ENCODE measurements at places on chromosomes 13 and 19.

- DNase-seq, result peak; percentile 36
These were observed 113.9 kb downstream of the CRYL1 start for GRCh38 chr13:20411638-20412342.

- no peak for DNase-seq
These were observed 109.2 kb downstream of the OLFM4 start for GRCh38 chr13:53137779-53138178.

GRCh38 chr13:81795710-81796109, 1454.8 kb upstream of the SPRY2 start:
- no peak for DNase-seq

DNA sequence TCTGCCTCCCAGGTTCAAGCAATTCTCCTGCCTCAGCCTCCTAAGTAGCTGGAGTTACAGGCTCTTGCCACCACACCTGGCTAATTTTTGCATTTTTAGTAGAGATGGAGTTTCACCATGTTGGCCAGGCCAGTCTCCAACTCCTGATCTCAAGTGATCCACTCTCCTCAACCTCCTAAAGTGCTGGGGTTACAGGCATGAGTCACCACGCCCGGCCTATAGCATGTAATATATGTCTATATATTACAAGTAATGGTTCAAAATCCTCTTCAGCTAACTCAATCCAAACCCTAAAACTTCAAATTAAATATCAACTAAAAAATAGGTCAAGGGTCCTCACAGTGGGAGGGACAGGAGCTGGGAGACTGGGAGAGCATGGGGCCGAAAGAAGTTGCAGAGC, 28.0 kb downstream of the FPR3 start:
- DNase-seq, result no peak

DNA sequence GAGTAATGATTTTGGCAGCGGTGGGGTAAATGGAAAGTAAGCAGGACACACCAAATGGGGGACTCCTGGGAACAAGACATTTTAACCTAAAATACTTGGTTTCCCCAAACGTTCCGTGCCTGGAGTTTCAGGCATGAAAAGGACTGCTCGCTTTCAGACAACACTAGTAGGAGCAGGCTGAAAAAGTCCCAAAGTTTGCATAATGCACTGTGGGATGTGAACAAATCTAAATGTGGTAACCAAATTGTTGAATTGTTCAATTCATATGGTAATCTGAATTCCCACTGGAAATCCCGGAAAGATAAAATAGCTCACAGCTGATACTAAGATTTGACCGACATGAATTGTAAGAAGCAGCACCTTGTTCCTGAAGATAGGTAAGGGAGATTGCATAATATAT, 467.2 kb upstream of the ARGLU1 start:
- DNase-seq, result no peak

DNA sequence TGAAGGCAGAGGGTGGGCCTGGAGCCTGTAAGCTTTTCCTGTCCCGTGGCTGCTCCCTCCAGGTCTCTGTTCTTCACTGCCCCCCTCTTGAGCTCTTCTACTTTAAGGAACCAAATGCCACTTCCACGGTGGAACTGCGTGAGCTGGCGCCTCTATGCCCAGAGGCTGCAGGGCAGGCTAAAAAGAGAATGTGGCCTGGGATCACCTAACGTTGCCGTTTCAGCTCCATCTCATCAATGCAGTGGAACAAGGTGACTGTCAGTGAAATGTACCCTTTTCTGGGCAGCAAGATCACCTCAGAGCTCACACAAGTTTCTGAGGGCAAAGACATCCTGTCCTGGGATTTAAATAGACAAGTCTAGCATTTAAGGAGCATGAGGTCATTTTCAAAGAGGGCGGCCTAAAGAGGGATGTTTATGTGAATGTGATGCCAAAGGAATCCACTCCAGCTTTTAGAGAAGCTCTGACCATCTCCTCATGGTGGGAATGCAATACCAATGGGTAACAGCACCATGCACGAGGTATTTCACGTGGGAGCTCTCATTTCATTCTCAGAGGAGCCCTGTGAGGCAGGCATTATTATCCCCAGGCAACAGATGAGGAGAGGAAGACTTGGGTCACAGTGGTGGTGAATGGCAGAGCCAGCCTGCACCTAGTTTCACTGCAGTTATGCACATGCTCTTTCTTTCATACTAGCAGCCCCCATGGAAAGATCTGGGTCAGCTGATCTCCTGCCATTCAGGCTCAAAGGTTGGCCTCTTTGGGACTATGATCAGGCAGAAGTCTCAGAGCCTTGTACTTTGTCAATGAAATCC, 39.3 kb downstream of the RGCC start:
- DNase-seq, result no peak

- no peak for DNase-seq
These were observed 351.0 kb upstream of the PCDH20 start for GRCh38 chr13:61766667-61767058.

DNA sequence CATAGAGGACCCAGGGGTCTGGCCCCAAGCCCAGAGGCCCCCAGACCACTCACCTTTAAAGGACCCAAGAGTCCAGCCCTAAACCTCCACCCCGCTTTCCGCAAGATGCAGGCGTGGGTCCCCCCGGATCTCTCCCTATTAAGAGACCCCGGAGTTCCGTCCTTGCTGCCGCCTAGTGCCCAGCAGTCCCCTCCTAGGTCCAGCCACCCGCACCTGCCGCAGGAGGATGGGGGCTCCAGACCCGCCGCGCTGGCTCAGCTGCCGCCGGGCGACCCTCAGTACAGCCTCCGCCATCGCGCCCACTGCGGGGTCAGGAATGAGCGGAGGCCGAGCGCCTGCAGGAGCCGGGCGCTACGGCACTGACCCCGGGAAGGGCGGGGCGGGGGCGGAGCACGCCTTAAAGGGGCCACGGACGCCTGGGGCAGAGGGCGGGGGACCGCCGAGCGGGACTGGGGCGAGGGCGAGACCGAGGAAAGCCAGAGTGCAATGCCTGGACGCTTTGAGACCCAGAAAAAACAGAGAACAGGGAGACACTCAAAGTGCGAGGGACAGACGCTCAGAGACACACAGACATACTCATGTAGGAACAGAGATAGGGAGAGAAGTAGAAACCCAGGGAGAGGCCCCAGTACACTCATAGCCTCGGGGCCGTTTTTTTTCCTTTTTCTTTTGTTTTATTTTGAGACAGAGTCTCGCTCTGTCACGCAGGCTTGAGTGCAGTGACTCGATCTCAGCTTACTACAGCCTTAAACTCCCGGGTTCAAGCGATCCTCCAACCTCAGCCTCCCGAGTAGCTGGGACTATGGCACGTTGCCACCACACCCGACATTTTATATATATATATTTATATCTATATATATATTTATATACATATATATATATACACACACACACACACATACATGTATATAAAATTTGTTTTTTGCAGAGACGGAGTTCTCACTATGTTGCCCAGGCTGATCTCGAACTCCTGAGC, at the start of gene ETHE1:
Gene ETHE1 (minus strand): TSS at position 318 of the 976 bp plus-strand sequence. CDS start 24 bp downstream, at position 294.
- peak; percentile 57 for DNase-seq

- no peak for DNase-seq
These were observed 13.2 kb downstream of the CLEC4G start for GRCh38 chr19:7718668-7719067.

GRCh38 chr13:29706923-29707322, 111.4 kb upstream of the SLC7A1 start:
- DNase-seq, result no peak

DNA sequence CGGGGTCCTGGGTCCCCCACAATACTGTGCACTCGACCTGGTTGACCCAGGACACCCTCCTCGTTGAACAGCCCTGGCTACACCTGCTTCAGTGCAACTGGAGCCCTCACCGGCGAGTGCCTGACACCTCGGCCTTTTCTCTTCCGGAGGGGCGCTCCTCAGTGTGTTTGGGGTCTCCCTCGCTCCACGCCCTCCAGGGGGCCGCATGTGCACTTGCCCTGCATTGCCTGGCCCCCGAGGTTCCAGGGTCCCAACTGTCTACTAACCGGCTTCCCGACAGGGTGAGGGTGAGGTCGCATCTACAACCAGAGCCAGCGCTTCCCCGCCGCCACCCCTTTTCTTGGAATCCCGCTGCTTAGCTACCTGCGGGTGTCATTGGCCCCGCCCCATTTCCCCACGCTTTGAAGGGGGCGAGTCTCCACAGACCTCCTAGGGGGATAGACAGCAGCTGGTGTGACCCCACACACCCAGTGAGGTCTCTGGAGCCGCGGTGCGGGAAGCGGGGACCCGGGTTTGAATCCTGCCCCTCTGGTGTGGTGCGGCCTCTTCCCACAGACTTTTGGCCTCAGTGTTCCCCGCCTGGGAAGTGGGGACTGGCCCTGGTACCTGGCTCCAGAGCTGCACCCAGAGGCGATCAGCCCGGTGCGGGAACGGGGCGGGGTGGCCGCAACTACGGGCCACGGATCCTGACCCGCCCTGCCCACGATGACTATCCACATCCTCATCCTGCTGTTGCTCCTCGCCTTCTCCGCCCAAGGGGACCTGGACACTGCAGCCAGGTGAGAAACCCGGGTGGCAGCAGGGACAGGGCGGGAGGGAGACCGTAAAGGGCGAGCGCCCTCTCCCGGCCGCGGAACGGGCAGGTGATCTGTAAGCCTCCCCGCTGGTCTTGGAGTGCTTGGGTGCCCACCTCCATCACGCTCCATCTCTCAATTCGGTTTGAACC, at the start of gene ADM5:
Gene ADM5 (plus strand): TSS at position 462 of the 946 bp plus-strand sequence. CDS start 244 bp downstream, at position 706.
- no peak for DNase-seq

GRCh38 chr13:40109351-40109844, 453.9 kb downstream of the COG6 start:
- no peak for DNase-seq

GRCh38 chr19:8044018-8044417, 8.5 kb upstream of the CCL25 start:
- no peak for DNase-seq

DNA sequence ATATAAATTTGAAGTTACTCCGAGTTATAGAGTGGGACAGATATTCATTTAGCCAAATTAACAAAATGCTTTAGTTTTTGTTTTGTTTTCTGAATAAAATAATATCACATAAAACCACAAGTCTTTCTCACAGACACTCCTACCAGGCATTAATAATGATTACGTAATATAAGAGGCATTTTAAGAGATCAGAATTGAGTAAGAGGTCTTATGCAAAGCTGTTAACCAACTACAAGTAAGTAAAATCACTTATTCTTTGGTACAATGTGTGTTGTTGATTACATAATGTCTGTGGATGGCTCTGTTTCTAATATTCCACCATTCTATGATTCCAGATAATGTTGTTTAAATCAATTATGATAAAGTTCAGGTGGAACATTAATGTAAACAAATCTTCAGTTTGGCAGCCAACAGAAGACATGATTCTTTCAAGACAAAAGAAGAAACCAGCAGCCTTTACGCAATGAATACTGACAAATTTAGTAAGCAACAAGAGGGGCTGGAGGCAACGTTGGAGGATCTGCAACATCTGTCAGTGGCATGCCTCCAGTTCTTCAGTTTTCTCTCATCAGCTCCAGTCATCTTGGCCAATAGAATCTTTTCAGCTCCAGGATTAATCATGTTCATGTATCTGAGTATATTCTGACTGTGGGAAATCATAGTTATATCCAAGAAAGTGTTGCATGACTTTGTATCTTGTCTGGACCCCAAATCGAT, 403.8 kb downstream of the SLITRK5 start:
- no peak for DNase-seq

GRCh38 chr13:59449750-59450149, 714.0 kb downstream of the DIAPH3 start:
- no peak for DNase-seq

- no peak for DNase-seq
These were observed 33.4 kb downstream of the FAM124A start for GRCh38 chr13:51255556-51255955.

GRCh38 chr19:46487802-46488445, 7.7 kb downstream of the PNMA8B start:
- DNase-seq, result peak; percentile 57

- no peak for DNase-seq
These were observed 6.2 kb downstream of the TUBB4A start for GRCh38 chr19:6495947-6496346.

DNA sequence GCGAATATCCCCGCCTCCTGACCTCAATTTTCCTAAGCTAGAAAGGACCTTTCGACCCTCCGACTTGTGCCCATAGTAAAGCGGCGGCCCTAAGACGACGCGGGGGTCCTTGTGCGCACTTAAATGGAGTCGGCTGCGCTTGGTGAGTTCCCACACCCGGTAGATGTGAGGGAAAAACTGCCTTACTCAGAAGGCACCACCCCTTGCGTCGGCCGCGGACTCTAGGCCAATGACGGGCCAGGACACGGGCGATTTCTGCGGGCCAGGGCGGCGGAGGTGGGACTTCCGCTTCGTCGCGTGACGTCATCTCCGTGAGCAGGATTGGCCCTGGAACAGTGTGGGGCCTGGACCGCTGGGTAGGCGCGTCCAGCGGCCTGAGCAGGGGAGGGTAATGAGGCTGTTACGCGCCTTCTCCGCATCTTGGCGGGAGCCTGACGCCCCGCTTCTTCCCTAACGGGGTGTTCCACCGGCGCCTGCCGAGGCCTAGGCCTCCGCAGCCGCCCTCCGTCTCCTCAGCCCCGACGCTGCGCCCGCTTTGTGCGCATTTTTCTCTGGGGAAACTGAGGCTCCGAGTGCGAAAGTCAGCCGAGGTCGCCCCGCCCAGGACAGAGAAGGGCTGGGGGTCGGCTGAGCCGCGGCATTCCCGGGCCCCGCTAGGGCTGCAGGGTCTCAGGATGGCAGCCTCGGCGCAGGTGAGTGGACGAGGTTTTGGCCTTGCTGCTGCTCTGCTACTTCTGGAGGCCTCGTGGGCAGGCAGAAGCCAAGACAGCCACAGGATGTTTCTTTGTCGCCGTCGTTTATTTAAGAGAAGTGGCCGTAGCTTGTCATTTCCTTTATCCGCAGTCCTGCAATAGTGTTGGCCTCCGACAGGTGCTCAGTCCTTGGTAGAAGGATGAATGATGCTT, at the start of gene ZNF543:
Gene ZNF543 (plus strand): TSS at position 293 of the 905 bp plus-strand sequence. CDS start 382 bp downstream, at position 675.
- DNase-seq, result peak; percentile 90

DNA sequence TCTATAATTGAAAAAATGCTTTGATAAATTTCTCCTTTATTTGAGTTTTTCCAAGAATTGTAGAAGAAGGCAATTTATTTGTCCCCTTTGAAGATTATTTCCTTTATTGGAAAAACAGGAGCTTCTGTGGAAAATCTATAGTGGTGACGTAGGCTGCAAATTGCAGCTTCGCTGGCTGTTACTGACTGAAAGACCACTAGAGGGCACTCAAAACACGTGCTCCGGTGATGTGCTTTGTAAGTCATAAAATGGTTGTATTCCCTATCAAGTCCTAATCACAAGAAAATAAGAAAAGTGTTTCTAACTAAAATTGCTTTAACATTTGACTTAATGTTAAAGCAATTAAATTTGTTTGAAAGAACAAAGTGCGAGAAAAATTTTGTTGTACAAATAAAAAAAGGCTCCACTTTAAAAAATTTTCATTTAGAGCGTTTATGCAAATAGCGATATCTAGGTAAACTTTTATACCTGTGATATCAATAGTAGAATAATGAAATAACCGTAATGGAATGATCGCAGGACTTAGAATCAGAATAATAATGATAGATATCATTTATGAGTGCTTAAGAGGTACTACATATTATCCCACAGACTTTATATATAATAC, 638.2 kb upstream of the SPRY2 start:
- DNase-seq, result no peak

DNA sequence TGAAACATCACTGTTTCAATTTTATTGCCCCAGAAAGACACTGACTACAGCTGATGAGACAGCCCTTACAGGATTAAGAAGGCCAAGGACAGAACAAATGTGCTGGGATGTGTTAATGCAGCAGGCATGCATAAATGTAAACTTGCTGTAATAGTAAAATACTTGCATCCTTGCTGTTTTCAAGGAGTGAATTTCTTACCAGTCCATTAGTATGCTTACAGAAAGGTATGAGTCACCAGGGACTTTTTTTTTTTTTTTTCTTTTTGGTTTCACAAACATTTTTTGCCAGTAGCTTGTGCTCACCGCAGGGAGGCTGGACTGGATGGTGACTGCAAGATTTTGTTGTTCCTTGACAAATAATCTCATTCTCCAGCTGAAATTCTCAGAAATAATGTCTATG, 55.1 kb downstream of the GPR180 start:
- no peak for DNase-seq

- DNase-seq, result peak; percentile 44
These were observed 740 bp downstream of the WDFY2 start for GRCh38 chr13:51584731-51585672.
